ENCODE measurements at places on chromosomes 11 and 22. TPM values are rescaled to one million over a fixed set of nuclear protein-coding genes. Genes with fewer than 3 reads are reported as not detected.

WDR74 gene
- 47.0 TPM for total RNA-seq

IGF2 gene
- total RNA-seq, result 17.8 TPM

CSTPP1 gene
- 23.4 TPM for total RNA-seq

ARHGAP20 gene
- total RNA-seq, result 2.7 TPM

INS gene
- total RNA-seq, result not detected

HEPHL1 gene
- under 0.01 TPM for total RNA-seq

WBP2NL gene
- total RNA-seq, result 0.98 TPM

CCDC83 gene
- not detected for total RNA-seq

DTX4 gene
- total RNA-seq, result 7.8 TPM

STK33 gene
- total RNA-seq, result 1.3 TPM

HPX gene
- total RNA-seq, result 0.67 TPM

KREMEN1 gene
- 0.65 TPM for total RNA-seq

MYEOV gene
- total RNA-seq, result 0.33 TPM
